ENCODE measurements at places on chromosomes 2 and 18.

DNA sequence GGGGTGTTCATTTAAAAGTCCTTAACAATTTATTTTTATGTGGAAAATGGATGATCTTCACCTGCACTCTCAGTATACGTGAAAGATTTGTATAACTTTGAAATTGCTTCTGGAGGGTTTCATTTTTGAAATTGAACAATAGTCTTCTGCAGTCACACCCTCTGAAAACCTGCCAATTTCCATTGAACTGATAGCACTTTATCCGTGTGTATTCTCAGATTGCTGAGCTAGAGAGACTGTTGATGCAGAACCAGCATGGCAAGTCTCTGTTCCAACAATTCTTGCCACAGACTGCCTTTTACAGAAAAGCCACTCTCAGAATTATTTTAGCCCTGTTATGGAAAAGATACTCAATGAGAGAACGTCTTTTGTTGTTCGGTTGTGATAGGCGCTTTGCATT, 6.6 kb upstream of the GULP1 start:
- H3K27ac ChIP-seq = no peak overlapping the region
- H3K27me3 ChIP-seq = no peaks in the 10 kb centered on the region
- no peak for DNase-seq
- H3K4me1 ChIP-seq = peaks cover 17% of the 10 kb centered on the region

DNA sequence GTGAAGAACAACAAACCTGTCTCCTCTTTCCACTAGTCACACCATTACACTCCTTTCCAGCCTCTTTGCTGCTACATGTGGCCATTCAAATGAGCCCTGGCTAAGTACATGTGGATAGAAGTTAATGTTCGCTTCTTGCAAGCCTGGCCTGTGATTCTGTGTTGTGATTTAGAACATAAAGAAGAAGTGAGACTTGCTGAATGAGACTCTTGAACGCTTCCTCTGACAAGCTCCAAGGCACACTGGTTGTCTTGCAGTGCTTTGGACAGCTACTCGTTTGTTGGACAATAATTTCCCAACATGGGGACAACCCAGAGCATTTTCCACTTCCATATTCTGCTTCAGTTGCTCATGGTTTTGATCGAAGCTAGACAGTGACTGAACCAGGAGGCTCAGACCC, 57.3 kb downstream of the CCDC74A start:
- H3K36me3 ChIP-seq = no peaks in the 10 kb centered on the region
- H3K27me3 ChIP-seq = peaks cover 1% of the 10 kb centered on the region
- H3K27ac ChIP-seq = no peak overlapping the region
- no peak overlapping the region for H3K4me3 ChIP-seq
- no peak for DNase-seq
- peaks cover 7% of the 10 kb centered on the region for H3K4me1 ChIP-seq

DNA sequence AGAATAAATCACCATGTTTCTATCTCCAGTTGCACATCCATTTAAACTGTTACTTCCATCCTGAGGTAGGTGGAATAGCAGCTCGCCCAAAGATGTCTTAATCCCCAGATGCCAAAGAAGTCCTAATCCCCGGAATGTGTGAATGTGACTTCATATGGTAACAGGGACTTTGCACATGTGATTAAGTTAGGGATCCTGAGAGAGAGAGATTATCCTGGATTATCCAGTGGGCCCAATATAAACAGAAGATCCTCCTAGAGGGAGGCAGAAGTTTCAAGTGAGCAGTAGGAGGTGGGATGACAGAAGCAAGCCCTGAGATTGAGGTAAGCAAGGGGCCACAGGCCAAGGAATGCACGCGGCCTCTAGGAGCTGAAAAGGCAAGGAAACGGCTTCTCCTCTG, 19.8 kb downstream of the CREG2 start:
- peaks cover 3% of the 10 kb centered on the region for H3K36me3 ChIP-seq
- peaks cover 11% of the 10 kb centered on the region for H3K27me3 ChIP-seq

DNA sequence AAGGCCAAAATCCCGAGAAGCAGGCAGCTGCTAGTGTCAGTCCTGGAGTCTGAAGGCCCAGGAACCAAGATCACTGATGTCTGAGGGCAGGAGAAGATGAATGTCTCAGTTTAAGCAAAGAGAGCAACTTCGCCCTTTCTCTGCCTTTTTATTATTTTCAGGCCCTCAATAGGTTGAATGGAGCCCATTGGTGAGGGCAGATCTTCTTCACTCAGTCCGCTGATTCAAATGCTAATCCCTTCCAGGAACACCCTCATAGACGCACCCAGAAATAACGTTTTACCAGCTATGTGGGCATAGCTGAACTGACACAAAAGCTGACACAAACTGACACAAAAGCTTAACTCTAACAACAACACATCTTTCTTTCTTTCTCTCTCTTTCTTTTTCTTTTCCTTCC, 78.0 kb upstream of the KCNJ3 start:
- DNase-seq = no peak
- no peaks in the 10 kb centered on the region for H3K36me3 ChIP-seq
- H3K4me3 ChIP-seq = no peak overlapping the region
- H3K27ac ChIP-seq = no peak overlapping the region
